ENCODE measurements at places on chromosomes 11 and 22.

GRCh38 chr22:23603266-23603665, 23.2 kb upstream of the IGLL1 start:
- no peak for DNase-seq

- DNase-seq = no peak
Observed at GRCh38 chr11:91947215-91947820, 277.3 kb upstream of the FAT3 start.

DNA sequence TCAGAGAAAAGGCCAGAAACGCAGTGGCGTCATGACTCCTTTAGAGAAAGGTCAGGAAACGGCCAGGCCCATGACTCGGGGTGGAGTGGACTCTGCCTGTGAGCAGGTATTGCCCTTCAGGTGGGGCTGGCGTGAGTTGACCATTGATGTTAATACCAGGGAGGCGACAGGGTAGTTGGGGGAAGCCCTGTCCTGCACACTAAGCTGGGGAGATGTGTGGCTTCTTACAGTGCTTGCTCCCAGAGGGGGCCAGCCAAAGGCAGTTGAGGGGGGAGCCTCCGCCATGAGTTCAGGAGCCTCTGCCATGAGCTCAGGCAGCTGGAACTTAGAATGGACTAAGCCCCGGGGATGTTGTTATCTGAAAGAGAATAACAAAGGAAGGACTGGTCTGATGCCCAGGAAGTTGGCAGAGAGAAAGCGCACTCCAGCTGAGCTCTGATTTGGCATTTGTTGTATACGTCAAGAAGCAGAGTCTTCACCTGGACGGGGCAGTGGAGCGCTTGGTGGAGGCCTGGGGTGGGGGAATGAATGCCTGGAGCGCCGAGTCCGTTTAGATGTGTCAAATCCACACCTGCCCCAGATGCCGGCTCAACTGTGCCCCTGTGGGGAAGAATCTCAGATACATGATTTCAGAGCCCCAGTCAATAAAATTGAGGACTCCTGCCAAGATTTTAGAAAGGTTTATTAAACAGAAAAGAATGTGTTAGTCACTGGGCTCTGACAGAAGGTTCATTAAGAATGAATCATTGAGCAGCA, 222.5 kb downstream of the TBC1D22A start:
- no peak for DNase-seq

GRCh38 chr22:39252461-39253434, 8.0 kb upstream of the PDGFB start:
- DNase-seq = no peak

DNA sequence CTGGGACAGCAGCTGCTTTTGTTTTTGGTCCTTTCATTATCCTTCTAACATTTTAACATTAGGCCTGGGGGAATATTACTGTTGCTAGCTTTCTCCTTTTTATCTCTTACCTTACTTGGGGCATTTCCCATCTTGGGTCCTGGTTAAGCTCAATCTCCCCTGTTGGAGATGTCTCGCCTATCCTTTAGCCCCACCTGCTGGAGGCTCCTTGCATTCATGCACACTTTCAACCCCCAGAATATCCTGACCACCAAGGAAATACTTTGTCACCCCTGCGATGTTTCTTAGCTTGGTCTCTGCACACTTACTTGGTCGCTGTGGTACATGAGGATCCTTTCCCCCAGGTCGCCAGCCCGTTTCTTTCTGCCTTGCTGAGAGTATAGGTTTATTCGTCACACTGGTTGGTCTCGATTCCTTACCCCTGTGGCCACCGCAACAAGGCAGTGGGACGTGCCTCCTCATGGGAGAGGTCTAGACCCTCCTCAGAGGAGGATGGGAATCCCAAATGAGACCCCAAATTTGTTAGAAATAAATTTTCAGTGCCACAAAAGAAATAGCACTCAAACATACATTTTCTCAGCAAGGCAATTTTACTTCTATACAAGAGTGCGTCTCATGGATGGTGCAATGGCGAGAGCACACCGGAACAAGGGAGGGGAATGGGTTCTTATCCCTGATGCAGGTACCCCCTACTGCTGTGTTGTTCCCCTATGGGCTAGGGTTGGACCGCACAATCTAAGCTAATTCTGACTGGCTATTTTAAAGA, 5.4 kb upstream of the TXN2 start:
- no peak for DNase-seq

GRCh38 chr11:2550606-2550970, 105.8 kb downstream of the KCNQ1 start:
- no peak for DNase-seq

DNA sequence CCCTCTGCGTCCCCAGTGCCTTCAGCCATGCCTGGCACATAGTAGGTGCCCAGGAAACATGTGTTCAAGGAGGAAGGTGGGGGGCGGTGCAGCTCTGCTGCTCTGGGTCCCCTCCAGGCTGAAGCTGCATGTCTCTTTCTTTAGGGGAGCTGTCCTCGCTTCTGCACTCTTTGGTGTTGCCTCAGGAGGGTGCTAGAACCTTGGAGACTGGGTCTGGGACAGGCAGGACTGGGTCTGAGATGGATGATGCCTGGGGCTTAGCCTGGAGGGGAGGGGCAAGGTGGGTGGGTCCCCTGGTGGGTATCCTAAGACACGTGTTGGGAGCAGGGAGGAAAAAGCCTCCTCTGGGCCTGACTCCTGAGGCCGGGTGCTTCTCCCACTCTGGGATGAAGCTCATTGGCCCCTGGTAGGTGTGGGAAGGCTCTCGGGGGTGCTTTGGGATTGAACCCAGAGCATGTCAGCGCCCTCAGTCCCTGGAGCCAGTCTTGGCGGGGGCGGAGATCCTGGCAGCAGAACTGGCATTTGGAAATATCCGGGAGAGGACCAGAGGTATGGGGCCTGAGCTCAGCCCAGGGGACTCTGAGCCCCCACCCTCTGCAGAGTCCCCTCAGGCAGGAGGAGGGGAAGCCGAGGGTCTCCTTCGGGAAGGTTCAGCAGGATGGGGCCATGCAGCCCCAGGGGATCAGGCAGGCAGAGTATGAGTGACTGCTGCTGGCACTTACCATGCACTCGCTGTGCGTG, 6.7 kb upstream of the GSTP1 start:
- no peak for DNase-seq

GRCh38 chr11:47408598-47409439, 429 bp downstream of the SLC39A13 start:
- peak; percentile 65 for DNase-seq

GRCh38 chr11:101444851-101445250, 139.0 kb downstream of the TRPC6 start:
- no peak for DNase-seq

Data from uterus (tissue), 4 donors.